ENCODE measurements at places on chromosomes 16 and 17.

DNA sequence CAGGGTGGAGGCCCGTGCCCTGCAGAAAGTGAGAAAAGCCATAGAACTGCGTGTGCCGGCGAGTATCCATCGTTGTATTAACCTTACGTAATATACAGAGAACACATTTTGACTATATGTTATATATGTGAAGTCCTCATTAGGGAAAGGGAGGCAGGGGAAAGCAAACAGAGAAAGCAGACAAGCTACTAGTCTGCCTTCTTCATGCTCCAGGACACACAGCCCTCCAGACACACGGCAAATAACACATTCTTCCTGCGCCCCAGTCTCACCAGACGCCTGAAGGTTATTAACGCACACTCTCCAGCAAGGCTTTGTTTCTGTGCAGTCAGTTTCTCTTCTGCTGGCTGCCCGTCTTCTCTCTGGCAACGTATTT, 28.8 kb downstream of the PRDM7 start:
- no peak for DNase-seq

DNA sequence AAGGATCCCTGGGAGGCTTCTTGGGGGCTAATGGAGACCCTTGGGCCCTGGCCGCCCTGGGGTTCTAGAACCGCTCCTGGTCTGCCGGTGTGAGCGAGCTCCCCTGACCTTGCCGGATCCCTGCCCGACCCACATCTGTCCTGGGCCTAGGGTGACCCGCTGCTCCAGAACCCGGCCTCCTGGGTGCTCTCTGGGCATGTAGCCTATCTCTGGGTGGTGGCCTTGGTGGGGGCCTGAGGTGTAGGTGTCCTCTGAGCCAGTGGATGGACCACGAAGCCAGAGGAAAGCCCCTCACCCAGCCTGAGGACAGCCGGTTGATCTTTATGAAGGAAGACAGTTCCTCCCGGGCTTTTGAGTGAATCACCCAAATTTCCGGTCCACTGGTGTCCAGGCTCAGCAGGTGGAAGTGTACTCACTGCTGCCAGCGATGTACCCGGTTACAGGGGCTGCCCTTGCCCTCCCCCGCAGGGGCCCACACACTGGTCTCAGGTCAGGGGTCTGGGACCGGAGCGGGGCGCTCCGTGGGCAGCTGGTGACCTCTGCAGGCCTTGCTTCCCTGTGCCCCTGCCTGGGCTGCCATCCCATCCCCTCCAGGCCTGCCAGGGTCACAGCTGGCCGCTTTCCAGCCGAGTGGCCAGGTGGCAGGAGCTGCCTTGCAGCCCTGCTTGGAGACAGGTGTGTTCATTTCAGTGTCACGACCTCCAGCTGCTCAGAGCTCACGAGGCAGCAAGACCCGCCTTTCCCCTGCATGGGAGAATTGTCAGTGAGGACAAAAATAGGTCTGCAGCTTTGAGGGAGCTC, 10.5 kb upstream of the GSE1 start:
- DNase-seq = no peak

DNA sequence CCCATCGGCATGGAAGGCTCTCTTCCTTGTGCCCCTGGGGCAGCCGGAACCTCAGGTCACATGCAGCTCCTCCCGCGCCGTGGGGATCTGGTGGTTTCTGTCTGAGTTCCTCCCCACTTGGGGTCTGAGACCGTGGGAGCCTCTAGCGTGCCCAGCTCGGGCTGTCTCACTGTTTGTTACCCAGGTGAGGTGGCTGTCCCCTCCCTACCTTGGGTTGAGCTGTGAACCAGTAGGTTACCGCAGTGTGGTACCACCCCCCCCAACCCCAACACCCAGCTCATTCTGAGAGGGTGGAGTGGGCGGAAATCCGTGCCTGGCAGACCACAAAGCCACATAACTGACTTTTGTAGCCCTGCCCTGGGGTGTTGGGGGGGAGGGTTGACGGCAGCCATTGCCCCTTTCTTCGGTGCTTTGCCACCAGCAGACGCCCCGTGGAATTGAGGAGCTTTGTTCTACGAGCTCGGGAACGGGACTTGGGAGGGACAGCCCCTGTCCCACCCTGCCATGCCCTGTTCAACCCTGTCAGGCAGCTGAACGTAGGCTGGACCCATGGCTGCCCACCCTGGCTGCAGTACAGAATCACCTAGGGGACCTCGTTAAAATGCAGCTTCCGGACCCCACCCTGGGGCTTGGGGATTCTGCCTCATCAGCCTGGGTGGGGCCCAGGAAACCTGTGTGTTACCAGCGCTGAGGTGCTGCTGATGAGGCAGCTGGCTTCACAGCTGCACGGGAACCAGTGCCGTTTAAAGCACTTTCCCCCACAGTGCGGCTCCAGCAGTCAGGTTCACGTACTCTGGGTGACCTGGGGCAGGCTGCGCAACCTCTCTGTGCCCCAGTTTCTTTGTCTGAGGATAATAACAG, 18.5 kb downstream of the RAP1GAP2 start:
- DNase-seq = peak; percentile 79

DNA sequence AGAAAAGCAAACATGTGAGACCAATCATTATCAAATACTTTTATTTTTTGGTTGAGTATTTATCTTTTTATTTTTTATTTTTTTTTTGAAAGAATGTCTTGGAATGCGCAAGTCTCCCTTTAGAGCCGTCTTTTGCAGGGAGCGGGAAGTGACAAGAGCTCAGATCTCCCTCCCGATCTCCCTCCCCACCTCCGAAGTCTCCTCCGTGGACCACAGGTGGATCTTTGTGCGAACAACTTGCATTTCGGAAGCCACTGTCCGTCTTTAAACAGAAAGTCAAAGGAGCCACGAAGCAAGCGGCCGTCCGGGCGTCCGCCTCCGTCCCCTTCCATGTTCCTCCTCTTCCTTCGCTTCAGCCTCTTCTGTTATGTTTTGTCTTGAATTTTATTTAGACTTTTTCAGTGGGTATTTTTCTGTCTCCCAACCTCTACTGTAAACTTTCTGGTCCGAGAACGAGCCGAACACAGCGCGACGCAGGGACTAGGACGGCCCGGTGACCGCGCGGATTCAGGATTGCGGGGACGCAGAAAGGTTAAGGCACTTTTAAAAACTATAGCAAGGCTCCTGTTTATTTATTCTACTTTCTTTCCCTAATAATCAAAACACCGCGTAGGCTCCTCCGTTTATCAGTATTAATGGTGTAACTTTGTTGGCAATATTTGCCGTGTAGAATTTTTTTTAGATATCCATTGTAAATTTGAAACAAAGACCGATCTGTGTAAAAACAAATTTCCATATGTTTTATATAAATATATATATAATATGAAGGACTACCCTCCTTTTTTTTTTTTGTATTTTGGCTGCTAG, 3.3 kb downstream of the FOXF1 start:
- no peak for DNase-seq

GRCh38 chr17:58688521-58688920, 3.3 kb downstream of the TEX14 start:
- no peak for DNase-seq

- no peak for DNase-seq
Measured at GRCh38 chr16:83895243-83895642, 3.7 kb upstream of the MLYCD start.

DNA sequence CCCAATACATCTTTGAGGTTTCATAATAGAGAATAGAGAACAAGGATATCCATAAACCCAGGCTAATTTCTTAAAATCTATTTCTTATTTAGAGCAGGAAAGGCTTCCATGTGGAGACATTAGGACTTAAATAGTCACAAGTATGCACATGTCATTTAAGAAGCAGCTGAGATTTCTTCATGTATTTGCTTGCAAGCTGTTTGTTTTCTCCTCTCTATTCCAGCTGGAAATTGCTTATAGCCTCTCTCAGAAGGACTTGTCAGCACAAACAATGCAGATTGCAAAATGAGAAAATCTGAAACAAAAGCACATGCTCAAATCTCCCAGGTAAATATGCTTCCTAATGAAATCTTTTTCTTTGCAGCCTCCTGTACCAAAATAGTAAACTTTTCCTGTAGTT, 1473.1 kb downstream of the CDH8 start:
- no peak for DNase-seq

GRCh38 chr17:3418222-3418621, 7.1 kb downstream of the OR3A3 start:
- no peak for DNase-seq

DNA sequence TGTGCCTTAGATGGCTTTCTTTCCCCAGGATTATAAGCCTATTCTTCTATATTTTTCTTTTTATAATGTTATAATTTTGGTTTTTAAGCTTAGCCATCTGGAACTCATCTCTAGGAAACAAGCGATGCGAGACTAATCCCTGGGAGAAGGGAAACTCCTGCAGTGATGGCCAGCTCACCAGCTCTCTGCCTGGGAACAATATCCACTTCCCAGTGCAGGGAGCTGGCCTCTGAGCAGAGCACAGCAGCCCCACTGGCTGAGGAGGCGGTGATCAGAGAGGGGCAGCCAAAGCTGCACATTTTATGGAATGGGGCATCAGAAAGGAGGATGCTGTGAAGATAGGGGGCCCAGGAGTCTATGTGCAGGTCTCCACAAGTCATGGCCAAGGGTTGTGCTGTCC, 183.3 kb downstream of the LGALS9B start:
- DNase-seq = no peak

DNA sequence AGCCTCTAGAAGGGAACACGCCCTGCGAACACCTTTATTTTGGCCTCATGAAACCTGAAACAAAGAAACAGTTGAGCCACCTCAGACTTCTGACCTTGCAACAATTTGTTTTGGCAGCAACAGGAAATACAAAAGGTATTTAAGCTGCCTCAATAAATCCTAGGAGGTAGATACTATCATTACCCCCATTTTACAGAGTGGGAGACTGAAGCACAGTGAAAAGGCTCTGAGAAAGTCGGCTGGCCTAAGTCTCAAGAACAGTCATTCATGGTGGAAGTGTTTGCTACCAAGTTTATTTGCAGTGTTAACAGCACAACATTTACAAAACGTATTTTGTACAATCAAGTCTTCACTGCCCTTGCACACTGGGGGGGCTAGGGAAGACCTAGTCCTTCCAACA, 19.0 kb downstream of the RND2 start:
- no peak for DNase-seq

DNA sequence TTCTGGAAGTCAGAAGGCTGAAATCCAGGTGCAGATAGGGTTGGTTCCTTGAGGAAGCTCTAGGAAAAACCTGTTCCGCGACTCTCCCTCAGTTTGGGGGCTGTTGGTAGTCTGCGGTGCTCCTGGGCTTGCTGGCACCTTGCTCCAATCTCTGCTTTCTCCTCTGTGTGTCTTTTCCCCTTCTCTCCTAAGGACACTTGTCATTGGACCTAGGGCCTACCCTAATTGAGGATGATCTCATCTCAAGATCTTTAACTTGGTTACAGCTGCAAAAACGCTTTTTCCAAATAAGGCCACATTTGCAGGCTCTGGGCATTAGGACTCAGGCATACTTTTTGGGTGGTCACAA, 12.9 kb upstream of the CACNG4 start:
- DNase-seq = no peak

- no peak for DNase-seq
Measured at GRCh38 chr16:84940670-84941551, 70.4 kb downstream of the ZDHHC7 start.

GRCh38 chr16:24645739-24646645, 83.5 kb upstream of the TNRC6A start:
- DNase-seq = no peak

- DNase-seq = peak; percentile 9
Measured at GRCh38 chr16:5615868-5616642, 518.5 kb upstream of the EEF2KMT start.

GRCh38 chr16:50467943-50468748, 80.0 kb upstream of the NKD1 start:
- no peak for DNase-seq

- no peak for DNase-seq
Measured at GRCh38 chr16:67653789-67654402, 6.2 kb downstream of the ACD start.

GRCh38 chr17:7132511-7133094, 18.0 kb upstream of the ASGR2 start:
- peak; percentile 29 for DNase-seq

- DNase-seq = no peak
Measured at GRCh38 chr16:23979441-23979840, 143.7 kb downstream of the PRKCB start.

DNA sequence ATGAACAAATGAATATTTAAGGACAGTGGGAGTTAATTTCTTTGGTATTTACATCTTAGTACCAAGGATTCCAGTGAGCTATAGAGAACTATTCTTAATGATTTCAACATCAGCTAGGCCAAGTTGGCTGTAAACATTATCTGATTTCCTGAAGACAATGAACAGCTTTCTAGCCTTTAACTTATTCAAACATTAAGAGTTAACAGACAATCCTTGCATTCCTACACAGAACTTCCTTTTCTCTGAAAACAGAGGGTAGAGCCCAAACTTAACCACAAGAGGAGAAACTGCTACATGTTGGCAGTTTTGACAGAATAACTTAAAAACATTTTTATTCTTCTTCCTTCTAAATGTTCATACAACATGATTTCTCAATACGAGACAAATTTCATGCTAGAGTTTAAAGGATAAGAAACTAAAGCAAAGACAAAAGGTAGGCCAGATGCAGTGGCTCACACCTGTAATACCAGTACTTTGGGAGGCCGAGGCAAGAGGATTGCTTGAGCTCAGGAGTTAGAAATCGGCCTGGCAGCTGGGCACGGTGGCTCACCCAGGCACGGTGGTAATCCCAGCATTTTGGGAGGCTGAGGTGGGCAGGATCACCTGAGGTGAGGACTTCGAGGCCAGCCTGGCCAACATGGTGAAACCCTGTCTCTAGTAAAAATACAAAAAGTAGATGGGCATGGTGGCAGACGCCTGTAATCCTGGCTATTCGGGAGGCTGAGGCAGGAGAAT, 4.4 kb downstream of the CRLF3 start:
- DNase-seq = no peak

DNA sequence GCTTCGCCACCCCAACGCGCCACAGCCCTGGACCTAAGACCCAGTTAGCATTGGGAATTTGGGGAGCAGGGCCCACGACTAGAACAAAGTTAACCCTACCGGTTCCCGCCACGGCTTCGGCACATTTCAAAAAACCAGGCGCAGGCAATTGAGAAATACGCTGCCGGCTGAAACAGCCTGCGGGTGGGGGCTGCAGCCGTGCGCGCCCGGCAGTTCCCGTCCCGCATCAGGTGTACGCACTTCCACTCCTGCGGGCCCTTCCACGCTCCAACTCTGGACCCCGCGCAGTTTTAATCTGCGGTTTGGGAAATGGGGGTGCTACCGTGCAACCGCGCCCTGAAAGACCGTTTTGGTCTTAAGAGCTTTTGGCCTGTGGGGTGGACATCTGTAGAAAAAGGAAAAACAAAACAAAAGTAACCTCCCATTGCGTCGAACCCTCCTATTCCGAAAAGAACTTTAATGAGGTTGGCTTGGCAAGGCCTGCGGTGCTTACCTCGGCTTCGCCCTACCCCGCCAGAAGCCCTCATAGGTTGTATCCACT, 7.1 kb downstream of the IRX5 start:
- DNase-seq = no peak

DNA sequence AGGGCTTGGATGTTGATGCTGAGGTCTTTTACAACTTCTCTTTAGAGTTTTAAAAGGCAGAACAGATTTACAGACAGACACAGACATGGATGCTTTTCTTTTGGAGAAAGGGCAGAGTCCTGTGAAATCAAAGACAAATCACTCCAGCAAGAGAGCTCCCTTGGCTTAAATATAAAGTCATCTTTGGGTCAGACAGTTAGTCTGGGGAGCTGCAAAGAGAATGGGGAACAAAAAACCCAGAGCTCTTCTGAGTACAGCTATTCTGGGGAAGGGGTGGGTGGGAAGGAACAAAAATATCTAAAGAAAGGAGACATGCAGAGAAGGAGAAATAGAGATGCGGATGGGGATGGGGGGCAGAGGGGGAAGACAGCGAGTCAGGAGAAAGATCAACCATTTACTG, 266.6 kb downstream of the XYLT1 start:
- DNase-seq = no peak

Measured in stimulated activated CD4-positive, alpha-beta T cell treated with anti-CD3 and anti-CD28 coated beads, Interleukin-12 subunit alpha, Interleukin-12 subunit beta, amount 100 ng/mL, for 24 hours (primary cell).